ENCODE measurements at places on chromosomes 7 and 10. TPM values are rescaled to one million over a fixed set of nuclear protein-coding genes. Genes with fewer than 3 reads are reported as not detected.

Gene GPR141
- total RNA-seq, result 0.64 TPM

Gene POU6F2
- not detected for total RNA-seq

GRCh38 chr10:14926722-14927416, 27.0 kb downstream of the DCLRE1C start:
- DNase-seq, result no peak

DNA sequence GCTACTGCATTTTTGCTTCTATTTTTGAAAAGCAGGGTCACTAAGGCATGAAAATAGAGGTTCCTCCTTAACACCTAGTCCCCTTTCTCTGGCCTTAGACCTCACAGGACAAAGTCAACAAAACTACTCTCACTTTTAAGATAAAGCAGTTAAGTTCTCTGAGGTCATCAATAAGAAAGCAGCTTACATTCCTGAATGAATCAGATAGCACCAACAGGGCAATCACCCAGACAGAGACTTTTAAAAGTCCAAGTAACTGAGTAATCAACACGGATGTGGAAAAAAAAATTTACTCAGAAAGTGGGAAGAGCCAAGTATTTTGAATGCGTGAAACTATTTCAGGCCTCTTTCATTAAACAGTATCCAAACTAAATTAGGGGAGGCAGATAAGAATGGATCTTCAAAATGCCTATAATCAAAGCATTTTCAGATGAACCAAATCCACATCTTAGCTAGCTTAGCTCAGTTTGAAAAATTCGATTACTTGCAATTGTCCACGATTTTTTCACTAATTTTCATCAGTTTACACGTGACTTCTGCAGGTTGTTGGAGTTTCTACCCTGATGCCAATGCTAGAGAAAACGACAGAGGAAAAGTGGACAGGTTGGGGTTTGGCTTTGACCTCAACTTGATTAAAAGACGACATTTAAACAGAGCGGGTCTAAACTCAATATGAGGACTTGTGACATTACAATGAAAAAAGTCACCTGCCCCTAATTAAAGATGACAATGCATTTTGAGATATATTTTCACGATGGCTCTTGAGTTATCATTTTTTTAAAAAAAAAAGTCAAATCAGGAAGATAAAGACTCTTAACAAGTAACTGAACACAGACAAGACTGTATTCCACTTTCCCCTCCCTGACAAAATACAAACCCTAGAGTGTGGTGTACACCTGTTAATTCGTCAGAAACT, 1.6 kb downstream of the BEND7 start:
- no peak for DNase-seq

DNA sequence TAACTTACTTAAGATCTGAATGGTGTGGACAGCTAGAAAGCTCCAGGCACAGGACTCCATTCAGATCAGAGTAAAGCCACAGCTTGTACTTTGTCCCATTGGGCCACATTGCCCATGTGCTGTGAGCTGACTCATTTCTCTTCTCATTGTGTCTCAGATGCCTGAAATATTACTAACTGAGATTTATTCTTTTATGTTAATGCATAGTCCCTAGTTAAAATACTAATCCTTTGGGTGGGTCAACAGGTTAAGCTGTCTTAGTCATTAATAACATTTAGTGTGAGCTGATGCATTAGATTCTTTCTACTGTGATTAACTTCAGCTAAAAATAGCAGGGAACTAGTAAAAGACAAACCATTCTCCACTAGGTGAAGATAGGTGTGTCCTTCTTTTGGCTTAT, 104.7 kb upstream of the ARMC3 start:
- no peak for DNase-seq

Gene BMPER
- 6.9 TPM for total RNA-seq

Gene SRRM3
- 7.9 TPM for total RNA-seq

- no peak for DNase-seq
Observed at GRCh38 chr7:84547331-84547730, 352.7 kb upstream of the SEMA3A start.

GRCh38 chr7:49158321-49158720, 234.0 kb downstream of the CDC14C start:
- DNase-seq, result no peak

Gene TUBB8
- not detected for total RNA-seq

GRCh38 chr10:70475661-70476060, 2.9 kb upstream of the PALD1 start:
- no peak for DNase-seq

Gene GPNMB
- total RNA-seq, result 335 TPM

- no peak for DNase-seq
Observed at GRCh38 chr7:29805886-29806207, 461 bp upstream of the WIPF3 start.

DNA sequence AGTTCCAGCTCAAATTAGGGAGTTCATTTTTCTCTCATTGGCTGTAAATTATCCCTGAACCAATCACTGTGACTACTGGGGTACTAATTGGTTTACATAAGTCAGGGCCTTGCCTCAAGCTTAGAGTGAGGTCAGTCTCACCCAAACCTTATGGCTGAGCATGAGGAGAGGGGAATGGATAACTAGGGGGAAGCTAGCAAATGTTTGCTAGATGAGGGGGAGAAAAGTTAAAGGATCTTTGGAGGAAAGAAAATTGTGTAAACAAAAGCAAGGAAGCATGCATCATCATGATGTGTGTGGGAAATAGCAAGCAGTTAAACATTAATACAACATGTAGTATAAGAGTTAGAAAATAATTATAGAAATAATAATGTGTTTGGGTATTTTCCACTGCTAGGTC, 121.9 kb downstream of the BBS9 start:
- DNase-seq, result no peak

GRCh38 chr10:73956476-73957359, 41.2 kb upstream of the VCL start:
- no peak for DNase-seq

DNA sequence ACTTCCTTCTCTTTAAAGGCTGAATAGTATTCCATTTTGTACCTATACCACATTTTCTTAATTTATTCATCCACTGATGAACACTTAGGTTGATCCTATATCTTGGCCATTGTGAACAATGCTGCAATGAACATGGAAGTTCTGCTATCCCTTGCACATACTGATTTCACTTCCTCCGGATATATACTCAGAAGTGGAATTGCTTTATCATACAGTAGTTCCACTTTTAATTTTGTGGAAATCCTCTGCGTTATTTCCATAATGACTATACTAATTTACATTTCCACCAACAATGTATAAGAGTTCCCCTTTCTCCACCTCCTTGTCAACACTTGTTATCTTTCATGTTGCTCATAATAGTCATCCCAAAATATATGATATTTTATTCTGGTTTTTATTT, 312.6 kb downstream of the PLXDC2 start:
- no peak for DNase-seq

Gene CLDN3
- total RNA-seq, result 137 TPM

DNA sequence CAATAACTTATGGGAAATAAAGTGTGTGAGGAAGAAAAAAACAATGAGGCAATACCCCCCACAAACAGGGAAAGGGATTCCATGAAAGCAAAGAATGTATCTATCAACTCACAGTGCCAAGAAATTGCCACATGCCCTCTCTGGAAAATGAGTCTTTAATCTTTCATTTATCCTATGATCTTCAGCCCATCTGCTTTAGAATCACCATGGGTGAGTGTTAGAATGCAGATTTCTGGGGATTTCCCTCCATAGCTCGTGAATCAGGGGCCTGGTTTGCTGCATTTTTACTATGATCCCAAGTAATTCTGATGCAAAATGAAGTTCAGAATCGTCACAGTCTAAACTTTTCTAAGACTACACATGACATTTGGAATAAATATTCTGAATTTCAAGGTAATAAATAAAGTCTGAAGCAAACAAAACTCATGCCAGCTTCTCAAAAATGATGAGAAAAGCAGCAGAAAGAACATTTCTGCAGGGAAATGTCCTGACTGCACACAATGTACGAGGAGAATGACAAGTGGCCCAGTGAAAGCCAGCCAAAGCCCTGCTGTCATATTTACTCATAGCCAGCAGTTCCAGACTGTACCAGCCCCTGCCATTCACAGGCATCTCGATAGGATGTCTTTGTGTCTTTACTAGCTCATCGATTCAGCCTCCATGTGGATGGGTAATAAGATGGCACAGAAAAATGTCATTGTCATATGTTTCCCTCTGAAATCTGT, 167.1 kb downstream of the ELMO1 start:
- no peak for DNase-seq

DNA sequence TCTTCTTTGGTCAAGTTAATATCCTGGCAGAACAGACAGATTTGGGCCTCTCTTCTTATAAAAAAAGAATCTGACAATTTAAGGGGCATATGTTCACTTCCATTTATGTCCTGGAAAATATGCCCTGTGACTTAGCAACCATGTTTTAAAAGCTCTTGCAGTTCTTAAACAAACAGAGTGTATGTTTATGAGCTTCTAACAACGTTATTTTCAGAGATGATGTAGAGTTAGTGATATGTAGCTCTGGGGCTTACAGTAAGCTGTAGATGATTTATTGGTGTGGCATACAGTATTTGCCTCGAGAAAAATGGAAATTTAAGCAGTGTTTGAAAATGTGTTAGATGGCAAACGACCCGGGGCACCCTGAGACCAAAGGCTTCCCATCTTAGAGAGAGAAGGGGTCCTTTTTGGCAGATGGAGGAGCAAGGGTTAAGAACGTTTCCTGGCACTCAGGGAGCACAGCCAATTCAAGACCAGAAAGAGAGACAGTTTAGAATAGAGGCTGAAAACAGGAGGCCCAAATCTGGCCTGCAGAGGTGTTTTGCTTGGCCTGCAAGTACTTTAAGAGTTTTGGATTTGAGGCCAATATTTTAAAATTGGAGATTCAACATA, 397.5 kb downstream of the KCNMA1 start:
- DNase-seq, result no peak

GRCh38 chr7:126750207-126750911, 502.4 kb downstream of the GRM8 start:
- no peak for DNase-seq

Gene DYDC2
- 0.32 TPM for total RNA-seq

GRCh38 chr7:49885593-49886285, 112.3 kb downstream of the VWC2 start:
- no peak for DNase-seq

DNA sequence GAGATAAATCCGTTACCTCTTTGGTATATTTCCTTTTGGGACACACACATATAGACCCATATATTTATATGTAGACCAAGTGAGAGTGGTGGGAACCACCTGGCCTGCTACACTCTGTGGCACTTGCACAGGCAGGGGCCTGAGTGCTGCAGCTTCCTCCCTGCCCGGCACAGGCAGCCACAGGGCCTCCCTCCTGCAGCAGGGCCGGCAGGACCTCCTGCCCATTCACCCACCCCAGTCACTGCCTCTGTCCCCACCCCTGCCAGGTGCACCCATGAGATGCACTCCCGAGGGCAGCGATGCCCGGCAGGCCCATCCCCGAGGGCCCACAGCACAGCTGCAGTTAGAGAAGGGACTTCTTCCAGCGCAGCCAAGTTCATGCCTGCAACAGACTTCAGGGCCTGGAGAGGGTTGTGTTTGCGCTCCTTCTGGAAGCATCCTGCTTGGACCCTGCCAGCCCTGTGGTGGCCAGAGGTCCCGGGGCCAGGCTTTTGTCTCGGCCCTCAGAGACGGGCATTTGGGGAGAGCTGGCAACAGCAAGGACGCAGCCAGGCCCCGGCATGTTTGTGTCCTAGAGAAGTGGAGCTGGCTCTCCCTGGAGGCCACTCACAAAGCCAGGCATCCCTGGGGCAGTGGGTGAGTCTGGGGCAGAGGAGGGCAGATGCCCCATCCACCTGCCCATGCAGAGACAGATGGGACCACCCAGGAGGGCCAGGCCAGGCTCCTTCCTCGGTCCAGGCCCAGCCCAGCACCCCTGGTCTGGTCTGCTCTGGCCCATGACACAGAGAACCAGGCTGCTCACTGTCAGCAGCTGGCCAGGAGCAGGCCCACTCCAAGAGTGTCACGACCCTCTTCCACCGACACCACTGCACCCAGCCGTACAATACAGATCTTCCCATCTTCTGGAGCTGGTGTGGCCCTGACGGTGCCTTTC, 41.4 kb downstream of the PWWP2B start:
- DNase-seq, result no peak

- no peak for DNase-seq
Observed at GRCh38 chr7:140010194-140010895, 52.4 kb downstream of the PARP12 start.

Measured in breast epithelium (tissue), 4 donors.